ENCODE measurements at places on chromosomes 1 and 21. TPM values are rescaled to one million over a fixed set of nuclear protein-coding genes. Genes with fewer than 3 reads are reported as not detected.

C8B gene
- total RNA-seq: not detected

PROX1 gene
- total RNA-seq: 6.1 TPM

NUP210L gene
- not detected for total RNA-seq

FCRL5 gene
- total RNA-seq: 0.37 TPM

MYBPH gene
- not detected for total RNA-seq

DNA sequence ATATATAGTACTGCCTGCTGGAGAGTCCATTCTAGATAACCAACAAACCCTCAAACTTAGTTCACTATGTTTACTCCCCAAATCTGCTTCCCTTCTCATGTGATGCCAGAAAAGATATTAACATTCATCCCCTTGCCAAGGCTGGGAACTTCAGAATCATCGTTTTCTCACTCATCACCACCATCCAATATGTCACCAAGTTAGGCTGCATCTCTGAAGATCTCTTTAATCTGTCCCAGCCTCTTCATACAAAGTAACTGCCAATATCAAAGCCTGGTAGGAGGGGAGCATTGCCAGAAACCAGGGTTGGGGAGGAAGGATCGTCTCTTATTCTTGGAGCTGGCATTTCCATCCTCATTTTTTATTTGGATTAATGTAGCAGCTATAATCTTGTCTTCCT is 71.6 kb downstream of the XCL2 start:
- H3K27ac ChIP-seq: no peak overlapping the region
- DNase-seq: no peak
- H3K27me3 ChIP-seq: no peaks in the 10 kb centered on the region
- H3K4me3 ChIP-seq: no peak overlapping the region

DNA sequence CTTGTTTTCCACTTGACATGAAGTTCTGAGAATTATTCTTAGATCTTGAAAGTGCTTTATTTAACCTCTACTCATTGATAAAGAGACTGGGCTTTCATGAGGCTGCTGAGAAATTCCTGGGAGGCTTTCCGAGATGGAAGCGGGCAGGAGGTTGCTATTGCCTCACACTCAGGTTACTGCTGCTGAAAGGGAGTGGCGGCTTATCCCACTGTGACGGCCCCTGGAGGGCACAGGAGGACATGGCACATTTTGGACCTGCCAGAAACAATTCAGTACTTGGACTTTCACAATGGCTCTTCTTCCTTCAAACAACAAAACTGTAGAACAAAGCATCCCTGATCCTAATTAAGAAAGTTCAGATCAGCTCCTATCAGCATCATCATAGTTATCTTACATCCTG is 16.2 kb upstream of the MARK1 start:
- no peak for DNase-seq
- H3K36me3 ChIP-seq: no peaks in the 10 kb centered on the region
- no peaks in the 10 kb centered on the region for H3K4me1 ChIP-seq
- H3K27me3 ChIP-seq: no peaks in the 10 kb centered on the region

- H3K27ac ChIP-seq: no peak overlapping the region
- no peak for DNase-seq
- no peak overlapping the region for H3K4me3 ChIP-seq
- H3K4me1 ChIP-seq: no peaks in the 10 kb centered on the region
These were observed 174.2 kb downstream of the RRAGC start for GRCh38 chr1:38685388-38685787.

DNA sequence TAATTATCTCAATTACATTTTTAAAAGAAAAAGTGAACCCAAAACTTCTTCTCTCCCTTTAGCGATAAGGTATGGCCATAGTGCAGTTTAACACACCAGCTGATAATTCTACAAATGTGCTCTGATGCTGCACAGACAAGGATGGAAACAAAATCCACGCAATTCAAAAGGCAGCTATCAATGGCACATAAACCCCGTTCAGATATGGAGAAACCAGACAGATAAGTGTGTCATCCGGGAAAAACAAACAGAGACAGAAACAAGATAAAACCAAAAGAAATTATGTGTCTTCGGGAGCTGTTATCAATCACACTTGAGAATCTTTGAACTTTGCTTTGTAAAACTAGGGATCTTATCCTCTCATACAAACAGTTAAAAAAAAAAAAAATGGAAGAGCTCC is 73.6 kb downstream of the SIPA1L2 start:
- no peak overlapping the region for H3K4me3 ChIP-seq
- H3K36me3 ChIP-seq: no peaks in the 10 kb centered on the region
- no peaks in the 10 kb centered on the region for H3K27me3 ChIP-seq

DNA sequence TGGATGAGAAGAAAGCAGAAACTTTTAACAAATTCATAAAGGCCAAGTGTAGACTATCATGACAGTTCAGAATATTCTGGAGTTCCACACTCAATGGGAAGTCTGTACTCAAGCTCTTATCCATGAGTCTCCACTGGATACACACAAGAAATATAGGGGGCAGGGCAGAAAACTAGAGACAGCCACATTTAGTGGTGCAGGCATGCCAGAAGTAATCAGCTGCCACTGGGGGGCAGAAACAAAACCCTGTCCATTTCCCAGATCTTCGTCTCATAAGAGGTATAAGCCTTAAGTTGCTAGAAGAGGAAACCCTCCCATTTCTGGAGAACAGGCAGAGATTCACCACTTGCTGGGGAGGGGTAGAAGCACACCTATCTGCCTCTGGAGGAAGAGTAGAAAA is 166.8 kb upstream of the GALNT2 start:
- no peaks in the 10 kb centered on the region for H3K36me3 ChIP-seq
- H3K4me1 ChIP-seq: no peaks in the 10 kb centered on the region
- no peak overlapping the region for H3K27ac ChIP-seq
- H3K27me3 ChIP-seq: peaks cover 6% of the 10 kb centered on the region

DNA sequence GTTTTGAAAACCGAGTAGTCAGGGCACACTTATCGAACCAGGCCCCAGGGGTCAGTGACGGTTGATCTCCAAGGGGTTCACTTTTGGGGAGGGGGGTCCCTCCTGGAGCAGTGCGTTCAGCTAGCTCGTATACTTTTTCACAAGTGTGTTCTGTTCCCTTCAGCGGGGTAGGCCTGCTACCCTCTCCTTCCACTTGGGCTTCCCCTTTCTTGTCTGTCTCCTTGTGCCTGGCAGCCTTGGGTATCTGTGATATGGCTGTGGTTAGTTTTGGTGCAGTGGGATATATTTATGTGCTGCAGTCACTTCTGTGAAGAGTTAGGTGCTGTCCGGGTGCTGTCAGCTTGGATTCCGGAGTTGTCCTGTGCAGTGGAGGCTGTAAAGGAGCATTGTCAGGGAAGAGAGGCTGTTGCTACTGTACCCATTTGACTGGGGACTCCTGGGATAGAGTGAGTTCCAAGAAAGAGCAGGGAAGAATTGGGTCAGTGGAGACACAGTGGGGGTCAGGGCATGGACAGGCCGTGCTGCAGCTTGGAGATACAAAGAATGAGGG is 29.7 kb downstream of the ADARB1 start:
- no peak overlapping the region for H3K4me3 ChIP-seq
- H3K36me3 ChIP-seq: no peaks in the 10 kb centered on the region
- no peaks in the 10 kb centered on the region for H3K27me3 ChIP-seq
- no peak overlapping the region for H3K27ac ChIP-seq
- peaks cover 77% of the 10 kb centered on the region for H3K4me1 ChIP-seq
- DNase-seq: no peak

DNA sequence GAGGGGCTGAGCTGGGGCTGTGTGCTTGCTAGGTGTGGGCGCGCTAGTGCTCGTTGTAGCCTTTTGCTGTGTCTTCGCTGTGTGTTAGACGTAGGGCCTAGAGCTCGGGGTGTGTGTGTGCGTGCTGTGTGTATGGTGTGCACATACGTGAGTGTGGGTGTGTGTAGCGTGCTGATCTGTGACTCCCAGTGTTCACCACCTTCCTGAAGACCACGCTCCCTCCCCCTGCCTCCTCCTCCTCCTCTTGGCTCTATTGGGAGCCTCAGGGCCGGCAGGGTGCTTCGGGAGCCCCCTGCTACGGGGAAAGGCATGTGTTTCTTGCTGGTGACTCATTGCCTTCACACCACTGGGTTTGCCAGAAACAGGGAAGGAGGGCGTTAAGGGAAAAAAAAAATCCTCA is 9.4 kb upstream of the KCNC4 start:
- no peak for DNase-seq
- H3K27ac ChIP-seq: no peak overlapping the region
- peaks cover 11% of the 10 kb centered on the region for H3K4me1 ChIP-seq
- H3K27me3 ChIP-seq: no peaks in the 10 kb centered on the region
- no peak overlapping the region for H3K4me3 ChIP-seq

GRCh38 chr1:36740446-36740845 is 257.7 kb upstream of the CSF3R start:
- H3K27ac ChIP-seq: no peak overlapping the region
- H3K27me3 ChIP-seq: peaks cover 60% of the 10 kb centered on the region
- DNase-seq: no peak
- no peaks in the 10 kb centered on the region for H3K36me3 ChIP-seq
- no peaks in the 10 kb centered on the region for H3K4me1 ChIP-seq

GRCh38 chr1:188155261-188155660 is 1326.5 kb downstream of the PLA2G4A start:
- H3K4me3 ChIP-seq: no peak overlapping the region
- no peaks in the 10 kb centered on the region for H3K36me3 ChIP-seq
- H3K27me3 ChIP-seq: no peaks in the 10 kb centered on the region
- no peaks in the 10 kb centered on the region for H3K4me1 ChIP-seq
- no peak for DNase-seq
- no peak overlapping the region for H3K27ac ChIP-seq

GRCh38 chr1:7609311-7609994 is 161.6 kb upstream of the VAMP3 start:
- peaks cover 48% of the 10 kb centered on the region for H3K27me3 ChIP-seq
- no peaks in the 10 kb centered on the region for H3K4me1 ChIP-seq
- DNase-seq: no peak
- no peak overlapping the region for H3K27ac ChIP-seq

DNA sequence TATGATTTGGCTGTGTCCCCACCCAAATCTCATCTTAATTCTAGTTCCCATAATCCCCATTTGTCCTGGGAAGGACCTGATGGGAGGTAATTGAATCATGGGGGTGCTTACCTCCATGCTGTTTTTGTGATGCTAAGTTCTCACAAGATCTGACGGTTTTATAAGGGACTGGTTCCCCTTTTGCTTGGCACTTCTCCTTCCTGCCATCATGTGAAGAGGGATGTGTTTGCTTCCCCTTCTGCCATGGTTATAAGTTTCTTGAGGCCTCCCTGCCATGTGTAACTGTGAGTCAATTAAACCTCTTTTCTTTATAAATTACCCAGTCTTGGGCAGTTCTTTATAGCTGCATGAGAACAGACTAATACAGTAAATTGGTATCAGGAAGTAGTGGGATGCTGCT is 114.1 kb downstream of the ZNF648 start:
- H3K27me3 ChIP-seq: no peaks in the 10 kb centered on the region
- H3K36me3 ChIP-seq: no peaks in the 10 kb centered on the region
- H3K4me1 ChIP-seq: no peaks in the 10 kb centered on the region
- H3K27ac ChIP-seq: no peak overlapping the region
- no peak overlapping the region for H3K4me3 ChIP-seq
- no peak for DNase-seq

DNA sequence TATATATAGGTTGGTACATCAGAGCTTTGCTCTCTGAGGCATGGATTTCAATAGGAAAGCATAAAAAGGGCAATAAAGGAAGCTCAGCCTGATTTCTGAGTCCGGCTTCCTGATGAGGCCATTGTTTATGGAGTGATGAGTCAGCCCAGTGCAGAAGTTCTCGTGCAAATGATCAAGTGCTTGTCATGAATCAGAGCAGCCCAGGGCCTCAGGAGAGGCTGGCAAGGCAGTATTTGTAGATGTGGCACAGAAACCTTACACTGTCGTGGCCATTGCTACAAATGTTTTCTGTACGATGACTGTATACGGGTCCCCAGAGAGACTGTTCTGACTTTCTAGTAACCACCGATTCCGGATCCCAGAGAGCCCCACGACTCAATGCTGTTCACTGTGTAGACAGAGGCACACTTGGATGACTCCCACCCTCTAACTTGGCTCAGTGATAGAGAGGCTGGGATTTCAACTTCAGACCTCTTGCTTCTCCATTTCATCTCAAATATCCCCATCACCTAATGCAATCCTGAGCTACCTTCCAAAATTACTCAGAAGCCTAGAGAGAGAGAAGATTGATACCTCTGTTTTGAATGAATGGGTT is 26.8 kb downstream of the UMODL1 start:
- peak overlapping the region; percentile 31 for H3K27ac ChIP-seq
- no peaks in the 10 kb centered on the region for H3K36me3 ChIP-seq
- peak; percentile 51 for DNase-seq
- H3K27me3 ChIP-seq: no peaks in the 10 kb centered on the region

- peak overlapping the region; percentile 46 for H3K27ac ChIP-seq
- H3K27me3 ChIP-seq: peaks cover 10% of the 10 kb centered on the region
- no peaks in the 10 kb centered on the region for H3K36me3 ChIP-seq
- H3K4me1 ChIP-seq: peaks cover 100% of the 10 kb centered on the region
These were observed 32.4 kb downstream of the AHDC1 start for GRCh38 chr1:27571439-27572018.

DNA sequence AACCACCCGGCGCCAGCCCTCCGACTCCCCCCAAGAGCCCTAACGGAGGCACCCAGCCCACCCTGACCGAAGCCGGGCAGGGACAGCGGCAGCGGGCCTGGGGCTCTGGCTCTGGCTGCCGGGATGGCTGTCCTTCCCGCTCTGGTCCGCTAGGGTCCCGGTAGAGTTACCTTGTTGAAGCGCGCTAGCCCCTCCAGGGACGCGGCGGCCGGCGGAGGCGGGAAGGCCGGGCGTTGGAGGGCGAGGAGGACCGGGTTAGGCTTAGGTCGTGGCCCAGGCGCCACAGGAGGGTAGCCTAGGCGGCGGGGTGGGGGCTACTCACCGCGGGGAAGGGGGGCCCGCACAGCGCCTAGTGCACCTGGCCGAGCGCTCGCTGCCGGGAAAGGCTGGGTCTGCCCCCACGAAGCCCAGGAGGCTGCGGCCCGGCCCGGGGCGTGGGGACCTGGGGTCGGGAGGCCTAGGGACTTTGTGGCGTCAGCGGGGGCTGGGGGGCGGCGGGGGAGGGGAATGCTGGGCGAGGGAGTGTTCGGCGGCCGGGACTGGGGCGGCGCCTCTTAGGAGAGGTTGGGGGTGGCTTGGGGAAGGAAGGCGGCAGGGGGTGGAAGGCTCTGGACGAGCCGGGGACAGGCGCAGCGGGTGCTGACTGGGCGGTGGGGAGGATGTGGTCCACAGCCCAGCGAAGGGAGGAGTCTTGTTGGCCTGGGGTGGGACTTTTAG is at the start of gene TRIM17:
Gene TRIM17, minus strand, starts transcription at position 645 of the 717 bp plus-strand sequence. CDS start 1,789 bp downstream, outside the sequence.
- peak within 1 kb of the TSS; percentile 54 for H3K27ac ChIP-seq
- no peaks in the 10 kb centered on the region for H3K27me3 ChIP-seq
- no peaks in the 10 kb centered on the region for H3K36me3 ChIP-seq
- H3K4me3 ChIP-seq: peak within 1 kb of the TSS; percentile 58
- peaks cover 15% of the 10 kb centered on the region for H3K4me1 ChIP-seq
